ENCODE measurements at places on chromosomes 12 and 14.

DNA sequence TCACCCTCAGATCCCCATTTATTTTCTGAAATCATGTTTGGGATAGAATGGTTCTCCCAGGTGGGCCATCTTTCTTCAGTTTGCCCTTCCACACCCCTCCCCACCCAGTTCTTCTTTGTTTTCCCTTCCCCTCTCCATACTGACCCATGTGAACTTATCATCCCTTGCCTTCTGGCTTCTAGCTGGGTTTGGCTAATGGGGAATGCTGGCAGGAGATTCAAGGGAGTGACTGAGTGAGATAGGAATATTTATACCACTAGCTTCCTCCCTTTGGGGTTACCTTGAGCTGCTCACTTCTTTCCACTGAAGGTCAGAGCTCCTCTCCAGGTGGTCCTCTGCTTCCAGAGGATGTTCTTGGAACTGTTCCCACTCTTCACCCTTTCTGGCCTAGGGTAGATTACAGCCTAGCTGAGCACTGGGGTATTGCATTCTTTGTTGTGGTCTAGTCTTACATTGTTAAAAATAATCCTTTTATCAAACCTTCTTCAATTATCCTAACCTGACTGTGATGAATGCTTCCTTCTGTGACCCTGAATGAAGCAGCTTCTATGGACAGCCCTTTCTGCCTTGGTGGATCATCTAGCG lies 88.3 kb upstream of the ATP2B1 start:
- DNase-seq: no peak

GRCh38 chr12:121719926-121720414 lies 7.4 kb downstream of the TMEM120B start:
- no peak for DNase-seq

GRCh38 chr14:22780105-22780679 lies 13.7 kb downstream of the OXA1L start:
- DNase-seq: no peak

- no peak for DNase-seq
These were observed 247.4 kb downstream of the NRXN3 start for GRCh38 chr14:78417532-78417931.

- DNase-seq: no peak
These were observed 113.2 kb upstream of the PPFIA2 start for GRCh38 chr12:81872400-81872799.

- no peak for DNase-seq
These were observed 226.8 kb upstream of the HMGA2 start for GRCh38 chr12:65597527-65597926.

GRCh38 chr12:102484428-102484958 lies 4.1 kb upstream of the IGF1 start:
- DNase-seq: peak; percentile 34

- no peak for DNase-seq
These were observed 399 bp upstream of the ZNF705A start for GRCh38 chr12:8156416-8156815.

GRCh38 chr14:47278233-47278842 lies 397.1 kb downstream of the MDGA2 start:
- DNase-seq: peak; percentile 28

GRCh38 chr12:102182635-102183034 lies 15.0 kb downstream of the PMCH start:
- no peak for DNase-seq

GRCh38 chr14:99041820-99042174 lies 230.2 kb downstream of the BCL11B start:
- DNase-seq: no peak

- no peak for DNase-seq
These were observed 2.4 kb downstream of the GZMH start for GRCh38 chr14:24607081-24607480.

- DNase-seq: peak; percentile 56
These were observed 50.5 kb upstream of the HIF1A start for GRCh38 chr14:61644834-61645233.

- DNase-seq: no peak
These were observed at the start of gene SERPINA5 for GRCh38 chr14:94581127-94581999. Gene SERPINA5, plus strand, starts transcription at chr14:94581426. Its CDS starts 5,937 bp downstream, at chr14:94587363.

GRCh38 chr12:120496413-120497340 lies 764 bp downstream of the DYNLL1 start:
- DNase-seq: peak; percentile 80

GRCh38 chr12:38056701-38057689 lies 259.6 kb upstream of the ALG10B start:
- DNase-seq: no peak

- DNase-seq: peak; percentile 89
These were observed 30.3 kb downstream of the CD9 start for GRCh38 chr12:6230321-6231110.

DNA sequence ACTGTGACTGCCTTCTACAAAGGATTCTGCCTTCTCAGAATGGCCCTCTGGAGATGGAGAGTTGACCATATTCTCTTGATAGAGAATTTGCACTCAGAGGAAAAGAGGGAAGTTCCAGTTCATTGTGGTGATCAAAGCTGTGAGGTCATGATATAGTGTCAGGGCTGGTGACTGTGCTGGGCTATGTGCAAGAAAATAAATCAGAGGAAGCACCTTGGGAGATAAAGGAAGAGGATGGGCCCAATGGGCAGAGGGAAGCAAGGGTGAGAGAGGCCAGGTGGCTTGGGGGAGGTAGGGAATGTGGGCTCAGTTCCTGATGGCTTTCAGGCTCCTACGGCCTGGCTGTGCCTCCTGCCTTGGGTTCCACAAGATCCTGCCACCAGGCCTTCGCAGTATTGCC lies 145.8 kb downstream of the SLC8A3 start:
- DNase-seq: no peak

DNA sequence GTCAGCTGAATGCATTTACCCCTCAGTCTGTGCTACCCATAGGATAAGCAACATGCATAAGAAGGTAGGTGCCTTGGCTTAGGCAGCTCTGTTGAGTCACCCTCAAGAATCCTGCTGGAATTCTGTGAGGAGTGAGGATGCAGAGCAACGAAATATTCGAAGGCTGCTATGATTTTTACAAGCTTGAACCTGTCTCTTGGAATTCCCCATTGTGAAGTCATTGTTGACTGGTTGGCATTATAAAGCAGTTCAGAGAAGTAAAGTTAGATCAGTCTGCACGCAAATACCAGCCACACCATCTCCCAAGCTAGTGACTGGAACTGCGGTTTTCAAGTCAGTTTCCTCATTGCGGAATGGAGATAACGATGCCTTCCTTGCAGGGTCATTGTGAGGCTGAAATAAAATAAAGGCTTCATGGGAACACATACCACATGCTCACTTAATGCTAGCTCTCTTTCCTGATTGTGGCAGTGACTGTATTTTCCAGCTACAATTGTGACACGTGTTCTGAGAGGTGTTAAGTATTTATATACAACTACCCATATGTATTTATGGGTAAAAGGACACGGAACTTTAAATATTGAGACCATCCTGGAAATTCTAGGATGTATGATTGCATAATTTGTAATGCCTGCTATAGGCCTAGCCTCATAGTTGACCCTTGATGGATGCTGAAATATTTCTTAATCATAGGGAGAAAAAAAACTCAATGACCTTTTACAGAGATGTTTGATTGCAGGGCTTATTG lies 96.7 kb downstream of the ETV6 start:
- DNase-seq: no peak

DNA sequence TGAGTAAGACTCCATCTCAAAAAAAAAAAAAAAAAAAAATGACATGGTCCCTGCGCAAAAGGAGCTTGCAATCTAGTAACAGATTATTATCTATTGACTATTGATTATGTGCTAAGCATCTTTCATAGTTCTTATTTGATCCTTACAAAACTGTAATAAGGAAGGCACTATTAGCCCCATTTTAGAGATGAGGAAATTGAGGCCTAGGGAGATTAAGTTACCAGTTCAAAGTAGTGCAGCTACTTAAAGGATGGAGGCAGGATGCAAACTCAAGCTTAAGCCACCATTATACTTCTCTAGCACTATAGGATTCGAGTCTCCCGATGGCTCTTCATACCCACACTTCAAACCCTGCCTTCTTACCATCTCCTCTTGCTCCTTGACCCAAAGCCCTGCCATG lies 31.3 kb downstream of the PLXNC1 start:
- DNase-seq: no peak

DNA sequence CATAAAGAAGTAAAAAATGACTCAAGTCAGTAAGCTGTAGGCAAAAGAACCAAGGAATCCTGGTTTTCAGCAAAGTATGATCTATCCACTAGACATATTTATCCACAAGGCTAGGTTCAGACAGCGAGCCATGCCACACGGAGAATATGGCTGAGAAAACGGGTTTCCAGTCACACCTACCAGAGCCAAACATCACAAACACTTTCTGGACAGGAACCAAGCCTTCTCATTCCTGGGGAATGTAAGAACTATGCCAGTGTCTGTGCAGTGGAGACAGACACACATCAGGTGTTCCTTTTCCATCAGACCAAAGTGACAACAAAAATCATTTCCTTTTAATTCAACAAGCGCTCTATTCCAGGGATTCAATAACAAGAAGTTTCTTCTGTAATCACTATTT lies 41.1 kb downstream of the AREL1 start:
- DNase-seq: no peak

DNA sequence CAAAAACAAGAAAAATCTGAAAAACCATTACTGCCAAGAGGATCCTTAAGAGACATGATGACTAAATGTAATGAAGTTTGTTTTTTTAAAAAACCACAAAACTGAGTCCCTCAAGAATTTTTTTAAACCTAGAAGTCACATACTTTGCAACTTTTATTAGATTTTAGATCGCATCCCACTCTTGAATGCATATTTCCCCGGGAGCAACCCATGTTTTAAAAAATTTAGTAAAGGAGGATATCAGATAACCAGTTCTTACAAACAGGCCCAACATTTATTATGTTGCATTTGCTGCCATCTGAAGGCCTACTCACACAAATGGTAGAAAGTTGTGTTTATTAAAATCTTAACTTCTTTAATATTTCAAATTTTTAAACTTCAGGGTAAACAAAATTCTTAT lies 44.3 kb upstream of the CCT2 start:
- no peak for DNase-seq

- DNase-seq: no peak
These were observed 1.1 kb upstream of the SPATS2 start for GRCh38 chr12:49366096-49366651.

DNA sequence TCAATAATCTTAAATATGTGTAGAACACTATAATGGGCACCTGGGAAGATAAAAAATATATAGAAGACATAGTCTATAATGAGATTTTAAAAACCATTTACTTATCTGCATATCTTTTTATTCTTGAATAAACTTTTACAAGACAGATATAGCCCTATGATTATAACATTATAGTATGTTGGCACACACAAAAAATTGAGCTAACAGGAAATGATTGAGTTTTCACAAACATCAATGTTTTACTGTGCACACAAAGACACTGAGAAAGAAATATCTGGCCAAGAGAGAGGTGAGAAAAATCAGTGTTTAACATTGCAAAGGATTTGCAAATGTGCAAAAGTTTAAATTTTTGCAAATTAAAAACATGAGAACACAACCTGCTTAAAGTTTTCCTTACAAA lies 124.3 kb downstream of the BBS10 start:
- DNase-seq: no peak

- DNase-seq: no peak
These were observed 4.3 kb downstream of the GALNT9 start for GRCh38 chr12:132324841-132325732.

Measured in dorsolateral prefrontal cortex (tissue), 122 donors.